ENCODE measurements at places on chromosomes 11 and 22.

DNA sequence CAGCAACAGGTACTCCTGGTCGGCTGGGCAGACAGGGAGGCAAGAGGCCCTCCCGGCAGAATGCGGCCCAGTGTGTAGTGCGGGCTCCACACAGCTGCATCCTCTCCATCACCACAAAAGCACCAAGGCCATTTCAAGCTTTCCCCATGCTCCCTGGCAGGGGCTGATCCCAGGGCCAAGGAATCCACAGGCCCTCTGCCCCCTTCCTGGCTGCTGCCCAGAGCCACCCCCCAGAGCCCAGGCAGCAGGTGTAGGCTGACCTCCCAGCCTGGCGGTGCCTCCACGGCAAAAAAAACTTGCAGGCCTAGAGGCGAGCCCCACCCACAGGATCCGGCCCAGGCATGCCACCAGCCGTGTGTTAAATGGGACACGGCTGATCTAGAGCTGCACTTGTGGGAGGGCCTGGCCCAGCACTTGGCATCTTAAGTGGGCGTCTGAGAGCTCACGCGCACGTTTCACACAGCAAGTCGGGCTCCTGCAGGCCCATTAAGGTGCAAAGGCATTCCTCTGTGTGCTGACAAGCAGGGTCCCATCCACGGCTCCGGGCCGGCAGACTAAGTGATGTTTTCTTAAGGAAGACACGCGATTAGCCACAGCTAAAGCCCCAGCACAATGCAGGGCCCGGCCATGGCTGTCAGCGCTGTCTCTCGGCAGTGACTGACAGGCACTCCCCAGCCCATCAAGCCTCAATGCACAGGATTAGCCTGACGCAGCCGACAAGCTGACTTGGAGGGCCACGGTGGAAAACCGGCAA, 19.8 kb upstream of the GNB1L start:
- DNase-seq: no peak

- no peak for DNase-seq
Observed at GRCh38 chr11:91653079-91653754, 571.4 kb upstream of the FAT3 start.

GRCh38 chr11:85951428-85952107, 96.4 kb downstream of the CCDC83 start:
- no peak for DNase-seq

DNA sequence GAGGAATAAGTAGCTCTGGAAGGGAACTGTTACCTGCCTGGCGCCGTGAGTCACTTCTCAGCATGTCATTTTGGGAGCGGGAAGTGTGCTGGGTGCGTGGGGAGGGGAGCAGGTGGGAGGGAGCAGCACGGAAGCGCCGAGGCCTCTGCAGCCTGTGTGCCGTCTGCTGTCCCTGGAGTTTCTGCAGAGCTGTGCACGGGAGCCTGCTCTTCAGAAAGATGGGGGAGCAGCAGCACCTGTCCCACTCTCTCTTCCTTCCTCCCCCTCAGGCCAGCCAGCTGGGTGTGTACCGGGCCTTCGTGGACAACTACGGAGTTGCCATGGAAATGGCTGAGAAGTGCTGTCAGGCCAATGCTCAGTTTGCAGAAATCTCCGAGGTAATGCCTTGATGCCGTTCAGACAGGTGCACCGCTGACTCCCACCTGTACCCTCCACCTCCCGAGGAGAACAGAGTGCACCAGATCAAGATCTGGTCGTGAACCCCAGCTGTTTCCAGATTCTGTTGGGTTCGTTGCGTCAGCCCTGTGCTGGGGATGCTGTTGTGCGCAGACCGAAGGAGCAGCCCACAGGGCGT, 87.9 kb downstream of the BCR start:
- DNase-seq: no peak

GRCh38 chr22:42623756-42624441, 9.2 kb upstream of the POLDIP3 start:
- no peak for DNase-seq

- no peak for DNase-seq
Observed at GRCh38 chr11:106187860-106188456, 110.5 kb downstream of the AASDHPPT start.

GRCh38 chr22:25404556-25404927, 159.9 kb upstream of the GRK3 start:
- no peak for DNase-seq

DNA sequence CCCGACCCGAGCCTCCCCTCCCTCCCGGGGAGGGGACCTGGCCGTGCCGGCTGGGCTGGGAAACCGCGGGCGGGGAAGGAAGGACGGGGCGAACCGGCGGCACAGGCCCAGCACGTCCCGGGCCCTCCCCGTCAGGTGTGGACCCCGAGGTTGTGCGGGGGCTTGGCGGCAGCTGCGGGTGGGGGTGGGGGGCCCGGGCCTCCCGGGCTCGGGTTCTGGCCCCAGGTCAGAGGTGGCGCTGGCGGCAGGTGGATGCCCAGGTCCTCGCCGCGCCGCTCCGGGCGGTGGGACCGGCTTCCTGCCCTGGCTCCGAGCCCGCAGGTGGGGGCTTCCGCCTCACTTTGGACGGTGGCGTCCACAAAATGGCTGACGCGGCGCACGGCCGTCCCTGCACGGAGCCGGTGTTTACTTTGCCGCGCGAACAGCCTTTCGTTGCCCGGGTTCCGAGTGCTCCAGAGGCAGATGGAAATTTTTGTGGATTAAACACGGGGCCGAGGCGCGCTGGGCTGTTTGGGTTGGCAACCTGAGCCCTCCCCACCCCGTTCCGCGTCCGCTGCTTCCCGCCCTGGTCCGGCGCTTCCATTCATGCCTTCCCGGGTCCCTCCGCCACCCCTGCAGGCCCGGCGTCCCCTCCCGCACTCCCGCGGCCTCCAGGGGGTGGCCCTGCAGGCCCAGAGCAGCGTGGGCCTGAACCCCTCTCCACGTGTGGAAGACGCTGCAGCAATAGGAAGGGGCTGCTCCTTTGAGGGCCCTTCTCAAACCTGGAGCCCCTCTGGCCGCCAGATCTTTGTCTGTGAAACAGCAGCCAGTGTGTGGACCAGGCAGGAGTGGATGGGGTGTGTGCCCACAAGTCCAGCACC, 92.0 kb upstream of the KCNQ1OT1 start:
- no peak for DNase-seq

- DNase-seq: no peak
Observed at GRCh38 chr11:83682611-83682973, 396.4 kb upstream of the CCDC90B start.

- no peak for DNase-seq
Observed at GRCh38 chr22:23116506-23117263, 25.1 kb downstream of the RSPH14 start.

DNA sequence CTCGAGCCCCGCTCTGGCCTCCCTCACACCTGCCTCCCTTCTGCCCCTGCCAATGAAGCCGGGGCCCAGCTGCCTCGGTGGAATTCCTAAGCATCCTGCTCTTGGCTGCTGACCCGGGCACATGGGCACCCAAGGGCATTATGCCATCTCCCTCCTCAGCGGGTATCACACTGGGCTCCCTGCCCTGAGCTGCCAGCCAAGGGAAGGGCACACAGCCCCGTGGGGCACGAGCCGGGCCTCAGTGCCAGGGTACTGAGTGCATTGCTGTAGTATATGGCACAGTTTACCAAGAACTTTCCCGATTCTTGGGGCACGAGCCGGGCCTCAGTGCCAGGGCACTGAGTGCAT, 43.8 kb upstream of the JAM3 start:
- no peak for DNase-seq

GRCh38 chr22:46916886-46917770, 154.7 kb downstream of the TBC1D22A start:
- DNase-seq: no peak

DNA sequence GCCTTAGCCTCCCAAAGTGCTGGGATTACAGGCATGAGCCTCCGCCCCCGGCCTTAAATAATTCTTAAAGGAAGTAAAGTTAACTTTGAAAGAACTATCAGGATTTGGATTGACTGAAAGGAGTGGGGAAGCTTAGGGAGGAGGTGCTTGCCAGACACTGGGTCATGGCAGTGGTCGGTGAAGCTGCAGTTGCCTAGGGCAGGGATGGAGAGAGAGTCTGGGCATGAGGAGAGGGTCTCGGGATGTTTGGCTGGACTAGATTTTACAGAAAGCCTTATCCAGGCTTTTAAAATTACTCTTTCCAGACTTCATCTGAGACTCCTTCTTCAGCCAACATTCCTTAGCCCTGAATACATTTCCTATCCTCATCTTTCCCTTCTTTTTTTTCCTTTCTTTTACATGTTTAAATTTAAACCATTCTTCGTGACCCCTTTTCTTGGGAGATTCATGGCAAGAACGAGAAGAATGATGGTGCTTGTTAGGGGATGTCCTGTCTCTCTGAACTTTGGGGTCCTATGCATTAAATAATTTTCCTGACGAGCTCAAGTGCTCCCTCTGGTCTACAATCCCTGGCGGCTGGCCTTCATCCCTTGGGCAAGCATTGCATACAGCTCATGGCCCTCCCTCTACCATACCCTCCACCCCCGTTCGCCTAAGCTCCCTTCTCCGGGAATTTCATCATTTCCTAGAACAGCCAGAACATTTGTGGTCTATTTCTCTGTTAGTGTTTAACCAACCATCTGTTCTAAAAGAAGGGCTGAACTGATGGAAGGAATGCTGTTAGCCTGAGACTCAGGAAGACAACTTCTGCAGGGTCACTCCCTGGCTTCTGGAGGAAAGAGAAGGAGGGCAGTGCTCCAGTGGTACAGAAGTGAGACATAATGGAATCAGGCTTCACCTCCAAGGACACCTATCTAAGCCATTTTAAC, at the start of gene NNMT:
Gene NNMT (plus strand): TSS at position 724 of the 929 bp plus-strand sequence. CDS start 158 bp downstream, at position 882.
- no peak for DNase-seq

- DNase-seq: no peak
Observed at GRCh38 chr22:50303848-50304527, 3.5 kb downstream of the PLXNB2 start.

- DNase-seq: no peak
Observed at GRCh38 chr22:22785316-22786065, 102.1 kb upstream of the IGLL5 start.

DNA sequence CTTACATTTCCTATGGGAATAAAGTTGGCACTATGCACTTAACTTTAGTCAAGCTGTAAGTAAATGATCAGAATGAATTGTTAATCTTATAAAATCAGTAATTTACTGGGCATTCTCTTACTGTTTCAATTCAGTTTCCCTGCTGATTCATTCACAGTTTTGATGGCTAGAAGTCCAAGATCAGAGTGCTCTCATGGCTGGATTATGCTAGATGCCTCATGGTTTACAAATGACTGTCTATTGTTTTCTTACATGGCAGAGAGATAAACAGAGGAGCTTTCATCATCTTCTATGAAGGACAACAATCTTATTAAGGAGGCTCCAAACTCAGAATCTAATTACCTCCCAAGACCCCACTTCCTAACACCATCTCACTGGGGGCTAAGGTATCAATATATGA, 135.1 kb upstream of the CARD18 start:
- no peak for DNase-seq

DNA sequence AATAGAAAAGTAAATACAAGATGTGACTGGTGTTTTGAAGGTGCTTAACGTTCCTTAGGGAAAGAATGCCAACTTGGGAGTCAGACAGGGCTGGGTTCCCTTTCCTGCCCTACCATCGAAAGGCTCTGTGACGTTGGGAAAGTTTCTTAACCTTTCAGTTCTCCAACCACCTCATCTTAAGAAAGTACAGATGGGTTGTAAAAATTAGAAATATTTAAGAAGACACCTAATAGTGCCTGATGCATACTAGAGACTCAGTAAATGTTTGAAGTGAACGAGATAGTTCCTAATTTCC, 1.1 kb downstream of the GTPBP1 start:
- DNase-seq: no peak

DNA sequence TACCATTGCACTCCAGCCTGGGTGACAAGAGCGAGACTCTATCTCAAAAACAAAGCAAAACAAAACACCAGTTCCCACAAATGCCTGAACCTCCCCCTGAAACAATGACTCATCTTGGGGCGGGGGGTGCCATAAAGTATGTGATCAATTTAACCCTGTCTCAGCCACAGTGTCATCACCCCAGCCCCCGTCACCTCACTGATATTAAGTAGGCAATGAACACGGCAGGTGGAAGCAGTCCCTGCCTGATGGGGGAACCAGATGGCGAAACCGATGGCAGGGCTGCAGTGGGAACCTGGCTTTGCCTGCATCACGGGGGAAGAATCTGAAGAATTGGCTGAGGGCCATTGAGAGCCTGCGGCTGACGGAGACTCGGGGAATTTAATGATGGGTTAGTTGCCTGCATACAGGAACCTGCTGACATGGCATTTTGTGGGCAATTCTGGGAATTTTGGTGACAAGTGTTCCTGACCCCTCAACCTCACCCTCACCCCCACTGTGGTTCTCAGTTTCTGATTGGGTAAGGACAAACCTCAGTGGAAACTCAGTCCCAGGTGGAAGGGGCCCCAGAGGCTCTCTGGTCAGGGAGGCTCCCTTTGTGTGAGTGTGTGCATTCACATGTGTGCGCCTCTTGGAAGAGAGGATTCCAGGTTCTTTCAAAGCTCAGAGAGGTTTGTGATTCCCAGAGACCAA, 39.1 kb upstream of the SHISAL1 start:
- no peak for DNase-seq

DNA sequence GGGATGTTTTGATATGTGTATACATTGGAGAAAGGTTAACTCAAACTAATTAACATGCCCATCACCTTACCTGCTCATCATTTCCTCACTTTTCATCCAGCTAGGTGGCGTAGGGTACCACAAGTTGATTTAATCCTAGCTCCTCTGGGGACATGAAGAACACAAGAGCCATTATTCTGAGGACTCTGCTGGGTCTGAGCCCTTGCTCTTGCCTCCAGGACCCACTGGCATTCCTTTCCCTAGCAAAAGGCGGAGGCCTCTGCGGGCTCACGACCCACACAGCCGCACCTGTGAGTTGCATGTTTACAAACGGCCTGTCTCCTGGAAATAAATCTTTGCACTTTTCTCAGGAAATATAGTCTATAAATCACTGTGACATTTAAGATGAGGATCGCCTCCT, 871.9 kb downstream of the TBC1D22A start:
- DNase-seq: no peak

GRCh38 chr11:30508594-30508993, 77.6 kb downstream of the MPPED2 start:
- no peak for DNase-seq

DNA sequence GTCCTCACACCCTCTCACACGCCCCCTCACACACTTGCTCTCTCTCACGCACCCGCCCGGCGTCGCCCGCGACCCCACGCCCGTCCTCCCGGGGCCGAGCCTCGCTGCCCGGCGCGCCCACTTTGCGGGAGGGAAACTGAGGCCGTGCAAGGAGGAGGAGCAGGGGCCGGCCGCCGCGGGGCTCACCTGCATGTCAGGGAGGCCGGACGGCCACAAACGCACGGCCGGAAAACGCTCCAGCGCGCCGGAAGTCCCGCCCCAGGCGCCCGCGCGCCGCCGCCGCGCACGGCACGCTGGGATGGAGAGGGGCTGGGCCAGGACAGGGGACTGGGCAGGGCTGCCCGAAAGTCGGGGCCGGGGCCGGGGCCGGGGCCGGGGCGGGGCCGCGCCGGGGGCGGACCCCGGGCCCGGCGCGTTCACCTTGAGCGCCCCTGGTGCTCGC, at the start of gene CHID1:
Gene CHID1 (minus strand): TSS at position 222 of the 442 bp plus-strand sequence. CDS start 5,994 bp downstream, outside the sequence.
- peak; percentile 65 for DNase-seq
